ENCODE measurements at places on chromosomes 7 and 10.

DNA sequence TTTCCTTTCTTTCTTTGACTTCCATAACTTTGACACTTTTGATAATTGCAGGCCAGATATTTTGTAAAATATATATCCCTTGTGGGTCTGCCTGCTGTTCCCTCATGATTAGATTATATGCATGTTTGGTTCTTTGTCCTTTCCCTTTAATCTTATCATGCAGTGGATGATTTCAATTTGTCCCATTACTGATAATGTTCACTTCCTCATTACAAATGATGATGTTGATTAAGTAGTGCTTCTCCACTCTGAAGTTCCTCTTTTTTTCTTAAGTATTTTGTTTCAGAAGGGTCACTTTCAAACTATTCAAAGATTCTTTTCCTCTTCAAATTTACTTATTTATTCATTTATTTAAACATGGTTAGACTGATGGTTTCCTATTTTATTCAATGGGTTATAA, 898.1 kb downstream of the XPNPEP1 start:
- no peak for DNase-seq

DNA sequence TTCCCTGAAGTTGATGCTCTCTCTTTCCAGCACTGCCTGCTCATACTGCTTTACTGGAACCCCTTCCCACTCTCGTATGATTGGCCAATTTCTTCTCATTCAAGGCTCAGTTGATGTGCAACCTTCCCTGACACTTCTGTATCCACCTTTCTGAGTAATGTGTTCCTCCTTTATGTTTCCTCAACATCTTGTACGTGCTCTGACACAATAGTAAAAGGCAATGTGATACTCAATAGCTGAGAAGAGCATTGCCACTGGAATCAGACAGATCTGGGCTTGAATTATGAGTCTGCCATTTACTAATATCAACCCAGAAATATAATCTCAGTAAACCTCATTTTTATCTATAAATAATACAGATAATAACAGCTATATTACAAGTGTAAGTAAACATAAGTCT, 34.7 kb downstream of the ARL4A start:
- DNase-seq = no peak

GRCh38 chr10:129932182-129932581, 31.9 kb downstream of the EBF3 start:
- no peak for DNase-seq

- no peak for DNase-seq
These were observed 249.6 kb downstream of the GPAM start for GRCh38 chr10:111933937-111934336.

DNA sequence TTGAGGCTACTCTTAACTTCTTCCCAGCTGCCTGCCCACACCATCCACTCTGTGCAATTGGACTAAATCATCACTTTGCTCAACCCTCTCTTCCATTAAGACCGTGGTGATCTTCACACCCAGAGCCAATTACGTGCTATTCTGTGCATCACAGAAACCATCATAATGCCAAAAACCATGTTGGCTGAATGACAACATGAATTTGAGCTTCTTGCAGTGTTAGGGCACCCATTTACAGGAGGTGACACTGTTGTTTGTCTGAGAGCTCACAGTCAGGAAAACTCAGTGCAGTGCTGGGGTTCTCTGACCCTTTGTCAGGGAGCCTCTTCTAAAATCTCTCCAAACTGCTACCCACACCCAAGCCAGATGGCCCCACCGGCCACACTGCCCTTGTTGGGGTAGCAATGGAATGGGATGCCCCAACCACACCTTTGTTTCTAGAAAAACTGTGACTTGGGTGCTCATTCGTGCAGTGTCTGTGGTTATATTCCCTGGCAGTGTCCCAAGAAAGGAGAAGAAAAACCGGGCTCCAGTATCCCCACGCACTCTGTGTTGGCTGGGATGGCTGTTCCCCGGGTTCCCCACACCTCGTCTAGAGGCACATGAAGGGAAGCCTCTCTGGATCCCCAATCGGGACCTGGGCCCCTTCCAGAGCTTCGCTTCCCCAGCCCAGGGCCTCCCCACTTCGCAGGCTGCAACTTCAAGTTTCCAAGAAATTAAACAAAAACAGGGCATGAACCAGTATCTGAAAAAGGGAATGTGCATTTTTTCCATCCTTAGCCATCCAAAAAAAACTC, 2.0 kb upstream of the TNS3 start:
- no peak for DNase-seq

GRCh38 chr7:101743241-101743994, 74.0 kb upstream of the CUX1 start:
- DNase-seq = peak; percentile 84

DNA sequence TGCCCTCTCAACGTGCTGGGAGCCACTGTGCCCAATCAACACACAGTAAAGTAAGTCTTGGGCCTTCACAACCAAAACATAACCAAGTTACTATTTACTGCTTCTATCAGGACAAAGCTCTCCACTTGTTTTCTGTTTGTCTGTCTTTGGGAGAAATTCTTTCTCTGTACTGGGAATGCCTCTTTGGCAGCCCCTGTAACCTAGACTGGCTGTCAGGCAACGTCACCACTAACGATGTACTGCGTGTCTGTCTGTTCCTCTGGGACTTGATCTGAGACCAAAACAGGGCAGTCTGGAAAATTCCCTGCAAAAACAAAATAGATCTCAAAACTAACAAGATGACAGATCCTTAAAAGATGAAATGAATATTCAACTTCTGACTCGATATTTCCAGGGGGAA, 113.0 kb downstream of the SMURF1 start:
- no peak for DNase-seq

DNA sequence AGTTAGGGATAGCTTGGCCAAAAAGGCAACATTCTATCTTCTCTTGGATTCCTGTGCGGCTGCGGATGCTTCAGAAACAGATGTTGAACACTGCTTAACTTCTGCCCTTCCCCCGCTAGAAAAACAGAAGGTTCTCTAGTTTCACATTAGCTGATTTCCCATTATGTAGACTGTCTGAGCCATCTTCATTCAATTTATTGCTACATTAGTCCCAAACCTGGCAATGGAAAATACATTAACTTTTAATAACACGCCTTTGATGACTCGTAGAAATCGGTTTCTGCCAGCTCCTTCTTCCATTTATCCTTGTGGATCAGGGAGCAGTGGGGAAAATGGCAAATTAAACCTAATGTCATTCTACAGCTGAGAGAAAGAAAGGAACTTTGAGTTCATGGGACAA, 119.9 kb downstream of the SLC16A9 start:
- no peak for DNase-seq

DNA sequence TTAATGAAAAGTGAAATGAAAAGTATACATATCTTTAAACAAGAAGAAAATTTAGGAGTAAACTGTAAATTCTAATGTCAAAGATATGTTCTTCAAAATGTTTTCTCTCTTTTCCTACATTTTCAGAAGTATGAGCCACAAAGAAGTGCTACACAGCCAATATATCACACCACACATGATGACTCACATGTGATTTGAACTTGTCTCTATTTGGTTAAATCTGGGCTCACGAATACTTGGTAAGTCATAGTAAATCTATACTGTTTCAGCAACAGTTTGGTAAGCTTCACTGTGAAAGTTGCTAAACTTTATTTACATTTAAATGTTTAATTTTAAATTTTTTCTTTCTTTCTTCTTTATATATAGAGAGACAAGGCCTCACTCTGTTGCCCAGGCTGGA, 380.6 kb upstream of the IGFBP3 start:
- DNase-seq = no peak

GRCh38 chr10:104804880-104805279, 163.8 kb downstream of the SORCS3 start:
- no peak for DNase-seq

- no peak for DNase-seq
These were observed 25.7 kb downstream of the GRID1 start for GRCh38 chr10:86340991-86341260.

DNA sequence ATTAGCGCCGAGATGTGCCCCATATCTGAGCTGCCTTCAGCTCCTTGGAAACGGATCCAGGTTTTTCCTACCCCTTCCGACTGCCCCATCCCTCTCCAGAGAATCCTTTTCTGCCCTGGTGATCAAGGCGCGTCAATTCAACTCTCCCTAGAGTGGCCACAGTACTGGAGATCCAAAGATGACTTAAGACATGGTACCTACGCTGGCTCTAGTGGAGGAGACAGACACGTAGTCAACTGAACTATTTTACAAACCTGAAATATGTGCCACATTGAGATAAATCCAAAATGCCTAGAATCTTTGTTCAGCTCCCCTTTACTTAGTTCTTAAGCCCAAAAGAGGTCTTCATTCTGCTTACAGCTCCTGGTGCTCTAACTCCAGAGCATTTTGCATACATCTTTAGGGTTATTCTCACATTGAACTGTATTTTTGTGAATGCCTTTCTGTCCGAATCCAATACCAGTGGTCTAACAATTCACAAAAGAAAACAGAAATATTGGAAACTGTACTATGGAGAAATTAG, 444 bp upstream of the TNPO3 start:
- no peak for DNase-seq

DNA sequence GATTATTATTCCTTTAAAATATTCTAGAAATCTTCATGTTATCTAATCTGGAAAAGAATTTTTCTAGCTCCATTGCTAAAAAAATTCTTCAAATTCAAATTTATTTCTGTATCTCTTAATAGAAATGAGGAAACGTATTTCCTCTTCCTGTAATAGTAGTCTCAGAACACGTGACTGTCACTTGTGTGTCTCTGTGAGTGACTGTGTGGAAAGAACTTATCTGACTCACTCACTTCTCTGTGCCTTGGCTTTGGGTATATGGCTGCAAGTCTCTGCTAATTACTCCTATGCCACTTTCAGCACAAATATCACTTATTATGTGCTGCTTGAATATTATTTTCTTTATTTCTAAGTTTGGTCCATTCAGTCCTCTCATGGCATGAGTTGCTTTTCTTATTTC, 132.7 kb downstream of the CNTNAP2 start:
- DNase-seq = no peak

DNA sequence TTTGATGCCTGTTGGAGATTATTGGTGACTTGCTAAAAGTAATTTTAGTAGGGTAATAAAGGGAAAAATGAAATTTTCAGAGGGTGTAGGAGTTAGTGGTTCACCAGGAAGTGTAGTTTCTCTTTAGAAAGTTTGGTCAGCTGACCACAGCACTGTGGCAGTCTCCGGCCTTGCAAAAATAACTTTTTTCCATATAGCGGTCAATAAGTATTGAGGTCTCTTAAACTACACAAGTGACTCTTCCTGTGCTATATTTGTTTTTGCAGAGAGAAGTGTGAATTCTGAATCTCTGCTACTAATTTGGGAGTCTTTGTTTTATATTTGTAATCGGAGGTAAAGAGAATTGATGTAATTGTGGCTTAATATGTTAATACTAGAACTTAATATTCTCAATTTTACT, 24.3 kb downstream of the PTPN12 start:
- DNase-seq = no peak

GRCh38 chr10:86085136-86085535, 281.5 kb downstream of the GRID1 start:
- DNase-seq = no peak

DNA sequence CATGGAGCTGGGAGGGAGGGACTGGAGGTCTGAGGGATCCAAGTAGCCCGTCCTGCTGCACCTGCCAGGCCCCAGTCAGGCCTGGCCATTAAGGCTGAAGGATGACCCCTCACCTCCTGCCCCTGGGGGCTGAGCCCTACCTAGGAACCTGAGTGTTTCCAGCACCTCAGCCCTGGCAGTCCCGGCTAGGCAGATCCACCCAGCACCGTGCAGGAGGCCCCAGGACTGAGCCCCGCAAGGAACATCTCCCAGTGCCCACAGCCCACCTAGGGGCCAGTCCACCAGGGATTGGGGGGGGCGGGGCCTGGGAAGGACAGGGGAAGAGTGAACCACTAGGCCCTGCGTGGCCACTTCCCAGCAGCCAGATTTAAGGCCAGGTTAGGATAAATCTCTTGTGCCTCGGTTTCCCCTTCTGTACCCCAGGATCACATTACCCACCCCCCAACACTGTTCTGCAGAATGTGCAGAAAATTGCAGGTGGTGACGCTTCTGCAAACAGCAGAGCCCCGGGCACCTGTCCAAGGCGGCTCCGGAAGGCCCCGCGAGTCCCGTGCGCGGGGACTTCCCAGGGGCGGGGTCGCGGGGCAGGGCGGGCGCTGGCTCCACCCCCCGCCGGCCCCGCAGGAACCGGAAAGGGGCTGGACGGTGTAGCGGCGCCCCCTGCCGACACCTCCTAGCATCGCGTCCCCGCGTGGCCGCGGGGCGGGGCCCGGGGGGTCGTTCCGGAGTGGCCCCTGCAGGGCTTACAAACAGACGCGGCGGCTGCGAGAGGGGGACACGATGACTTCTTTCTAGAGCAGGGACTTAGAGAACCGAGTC, 55.9 kb downstream of the PWWP2B start:
- peak; percentile 90 for DNase-seq

GRCh38 chr7:7816084-7816483, 97.7 kb upstream of the RPA3 start:
- DNase-seq = no peak

DNA sequence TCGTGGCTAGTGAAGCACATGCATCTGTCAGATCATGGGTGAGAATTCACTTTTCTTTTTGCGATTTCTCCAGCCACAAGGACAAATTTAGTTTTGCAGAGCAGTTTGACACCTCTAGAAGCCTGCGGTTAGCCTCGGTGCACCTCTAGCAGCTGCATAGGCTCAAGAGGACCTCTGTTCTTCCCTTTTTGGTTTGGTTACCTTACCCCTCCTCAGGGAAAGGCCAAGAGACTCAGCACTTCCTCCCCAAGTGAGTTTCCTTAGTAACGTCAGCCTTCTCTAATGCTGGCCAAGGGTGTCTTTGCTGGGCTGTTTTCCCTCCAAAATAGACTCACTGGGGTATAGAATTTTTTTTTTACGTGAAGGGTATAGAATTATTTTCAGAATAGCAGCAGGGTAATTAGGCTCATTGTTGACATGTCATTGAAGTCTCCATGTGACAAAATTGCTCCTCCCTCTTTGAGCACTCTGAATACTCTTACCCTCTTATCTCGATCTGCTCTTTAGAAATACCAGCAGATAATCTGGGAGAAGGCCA, 97.8 kb downstream of the AUTS2 start:
- no peak for DNase-seq

GRCh38 chr10:21527598-21528235, 2.2 kb upstream of the SKIDA1 start:
- DNase-seq = no peak

GRCh38 chr10:71396084-71396710, 523 bp upstream of the CDH23 start:
- DNase-seq = peak; percentile 72

GRCh38 chr10:28503114-28503513, 29.8 kb upstream of the WAC start:
- DNase-seq = no peak

DNA sequence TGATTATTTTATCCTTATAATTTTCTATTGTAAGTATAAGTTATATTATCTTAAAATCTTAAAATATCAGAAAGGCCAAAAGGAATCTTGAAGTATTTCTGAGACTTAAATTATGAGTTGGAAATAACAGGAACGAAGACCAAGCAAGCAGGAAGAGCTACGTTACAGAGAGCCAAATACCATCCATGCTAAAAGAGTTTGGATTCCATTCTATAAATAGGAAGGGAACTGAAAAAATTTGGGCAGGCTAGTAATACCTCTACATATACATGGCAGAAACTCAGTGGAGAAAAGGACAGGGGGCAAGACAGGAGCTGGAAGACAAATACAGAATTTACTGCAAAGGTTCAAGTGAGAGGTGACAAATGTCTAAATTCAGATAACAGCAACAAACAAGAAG, 16.7 kb downstream of the ITGB1 start:
- no peak for DNase-seq

- DNase-seq = no peak
These were observed 156.4 kb downstream of the PHTF2 start for GRCh38 chr7:77954773-77955555.

- DNase-seq = no peak
These were observed 62.7 kb downstream of the GRM3 start for GRCh38 chr7:86706406-86706805.

All from left forelimb (tissue), 1 donor.